ENCODE measurements at places on chromosomes 13 and 19.

GRCh38 chr19:41541990-41542584 is 33.9 kb upstream of the CEACAM21 start:
- no peak for DNase-seq

DNA sequence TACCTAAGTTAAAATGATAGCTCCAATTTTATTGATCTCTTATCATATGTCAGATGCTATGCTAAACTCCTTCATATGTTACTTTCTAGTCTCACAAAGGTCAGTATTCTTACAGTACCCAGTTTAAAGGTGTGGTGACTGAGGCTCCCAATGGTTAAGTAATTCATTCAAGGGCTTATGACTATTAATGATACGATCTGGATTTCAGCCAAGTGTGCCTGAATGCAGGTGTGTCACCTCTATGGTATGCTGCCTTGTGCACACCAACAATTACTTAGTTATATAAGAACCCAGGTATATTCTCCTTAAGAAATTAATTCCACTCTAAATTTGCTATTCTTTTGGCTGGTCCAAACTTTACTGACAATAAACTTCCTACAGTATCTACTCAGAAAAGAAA is 84.6 kb upstream of the TRPC4 start:
- DNase-seq: no peak

DNA sequence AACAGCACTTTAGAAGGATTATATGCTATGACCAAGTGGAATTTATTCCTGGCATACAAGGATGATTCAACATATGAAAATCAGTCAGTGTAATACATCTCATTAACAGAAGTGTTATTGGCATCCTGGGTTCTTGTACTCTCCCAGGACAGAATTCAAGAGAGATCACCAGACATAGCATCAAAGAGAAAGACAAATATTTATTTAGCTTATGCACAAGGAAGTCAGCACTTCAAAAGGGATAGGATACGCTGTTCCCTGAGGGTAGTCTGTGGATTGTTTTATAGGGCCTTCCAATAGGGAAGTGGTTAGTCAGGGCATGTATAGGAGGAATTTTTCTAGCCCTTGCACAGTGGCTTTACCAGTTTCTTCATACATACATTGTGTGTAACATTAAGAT is 1238.0 kb downstream of the PCDH17 start:
- no peak for DNase-seq

- DNase-seq: no peak
Measured at GRCh38 chr19:2112516-2113320, 16.0 kb downstream of the IZUMO4 start.

DNA sequence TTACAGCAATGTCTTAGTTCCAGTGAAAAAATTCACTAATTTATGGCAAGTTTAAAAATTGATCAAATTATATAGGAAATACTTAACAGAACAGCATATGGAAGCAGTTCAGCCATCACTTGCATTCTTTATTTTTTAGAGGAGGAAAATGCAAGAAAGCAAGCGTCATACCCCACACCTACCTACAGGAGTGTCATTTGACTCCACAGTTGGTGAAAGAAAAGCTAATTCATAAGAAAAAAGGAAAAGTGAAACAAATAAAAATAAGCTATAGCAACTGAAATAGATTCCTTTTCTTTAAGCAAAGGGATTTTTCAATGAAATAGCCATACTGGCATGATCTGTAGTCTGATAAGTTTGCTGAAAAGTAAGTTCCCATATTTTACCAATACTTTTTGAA is 111.0 kb downstream of the DOCK9 start:
- no peak for DNase-seq

- DNase-seq: no peak
Measured at GRCh38 chr13:105678072-105678471, 857.4 kb downstream of the EFNB2 start.

GRCh38 chr19:49808711-49809159 is 4.4 kb downstream of the FUZ start:
- no peak for DNase-seq

DNA sequence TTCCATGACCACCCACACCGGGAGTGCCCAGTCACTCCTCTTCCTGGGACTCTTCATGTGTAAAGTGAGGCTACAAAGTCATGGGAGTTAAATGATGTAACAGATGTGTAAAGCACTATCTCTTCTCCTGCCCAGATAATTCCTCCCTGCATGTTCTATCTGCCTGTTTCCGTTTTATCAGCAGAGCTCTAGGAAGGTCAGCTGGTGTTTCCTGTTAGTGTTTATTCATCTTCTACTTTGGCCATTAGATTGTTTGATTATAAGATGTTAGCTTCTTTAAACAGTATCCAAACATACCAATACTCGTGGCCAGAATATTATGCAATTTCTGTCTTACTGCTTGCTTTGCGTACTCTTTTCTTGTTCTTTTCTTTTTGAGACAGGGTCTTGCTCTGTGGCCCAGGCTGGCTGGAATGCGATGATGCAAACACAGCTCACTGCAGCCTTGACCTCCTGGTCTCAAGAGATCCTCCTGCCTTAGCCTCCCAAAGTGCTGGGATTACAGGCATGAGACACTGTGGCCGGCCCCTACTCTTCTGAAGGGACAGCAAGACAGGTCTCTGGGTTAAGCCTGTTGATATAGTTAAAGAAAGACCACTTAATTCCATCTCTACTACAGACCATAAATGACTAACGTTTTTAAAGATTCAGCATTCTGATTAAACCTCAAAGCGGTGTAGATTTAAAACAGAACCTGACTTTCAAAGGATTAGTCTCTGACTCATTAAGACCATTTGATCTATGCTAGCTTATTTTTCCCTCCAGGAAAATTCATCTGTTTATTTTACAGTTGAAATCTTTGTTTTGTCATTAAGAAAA is 97.4 kb upstream of the AKAP11 start:
- DNase-seq: no peak

- no peak for DNase-seq
Measured at GRCh38 chr19:11813703-11814028, 407 bp upstream of the ZNF440 start.

DNA sequence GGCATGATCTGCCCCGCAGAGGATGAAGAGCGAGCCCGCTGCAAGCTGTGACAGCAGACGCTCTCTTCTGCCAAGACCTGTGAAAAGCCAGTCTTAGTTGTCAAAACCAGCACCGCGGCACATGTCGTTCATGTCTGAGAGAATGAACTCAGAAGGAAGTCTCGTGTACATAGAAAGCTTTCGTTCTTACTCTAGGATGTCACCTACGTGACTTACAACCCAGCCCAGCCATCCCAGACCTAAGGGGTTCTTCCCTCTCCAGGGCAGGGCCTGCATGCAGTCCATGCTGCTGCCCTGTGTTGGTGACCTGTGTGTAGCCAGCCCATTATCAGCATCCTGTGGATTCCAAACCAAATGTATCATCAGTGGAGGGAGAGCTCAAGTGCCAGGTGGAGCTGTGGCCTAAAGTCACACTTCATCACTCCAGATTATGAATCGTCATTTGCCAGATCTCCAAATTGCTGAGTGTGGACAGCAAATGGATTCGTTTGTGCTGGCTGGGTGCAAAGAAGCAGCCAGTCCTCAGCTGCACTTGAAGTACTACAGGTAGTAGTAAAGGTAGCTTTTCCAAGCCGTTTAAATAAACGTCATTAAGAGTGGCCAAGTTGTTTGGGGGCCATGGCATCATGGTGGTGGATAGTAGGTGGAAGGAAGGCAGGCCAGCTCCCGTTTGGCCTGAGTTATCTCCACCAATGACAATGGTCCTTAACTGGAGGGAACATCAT is 73.9 kb upstream of the GPR183 start:
- DNase-seq: no peak

GRCh38 chr19:49434907-49435583 is 6.3 kb downstream of the SLC17A7 start:
- DNase-seq: no peak

DNA sequence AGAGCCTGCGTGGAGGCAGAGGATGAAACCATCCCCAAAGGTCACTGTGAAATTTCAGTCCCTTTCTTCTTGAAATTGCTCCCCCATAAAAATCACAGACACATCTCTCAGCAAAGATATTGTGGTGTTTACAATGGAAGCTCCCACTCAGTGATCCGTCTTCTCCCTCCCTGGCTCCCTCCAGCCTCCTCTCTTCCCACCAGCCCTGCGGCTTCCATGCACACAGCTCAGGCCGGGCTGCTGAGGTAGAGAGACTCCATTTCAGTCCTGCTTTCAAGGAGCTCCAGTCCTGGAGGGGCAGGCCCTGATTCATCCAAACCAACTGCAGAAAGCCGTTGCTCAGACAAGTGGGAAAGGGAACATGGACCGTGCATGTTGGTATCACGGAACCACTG is 24.0 kb upstream of the MIER2 start:
- no peak for DNase-seq

- DNase-seq: no peak
Measured at GRCh38 chr13:22278336-22278929, 607.6 kb downstream of the FGF9 start.

DNA sequence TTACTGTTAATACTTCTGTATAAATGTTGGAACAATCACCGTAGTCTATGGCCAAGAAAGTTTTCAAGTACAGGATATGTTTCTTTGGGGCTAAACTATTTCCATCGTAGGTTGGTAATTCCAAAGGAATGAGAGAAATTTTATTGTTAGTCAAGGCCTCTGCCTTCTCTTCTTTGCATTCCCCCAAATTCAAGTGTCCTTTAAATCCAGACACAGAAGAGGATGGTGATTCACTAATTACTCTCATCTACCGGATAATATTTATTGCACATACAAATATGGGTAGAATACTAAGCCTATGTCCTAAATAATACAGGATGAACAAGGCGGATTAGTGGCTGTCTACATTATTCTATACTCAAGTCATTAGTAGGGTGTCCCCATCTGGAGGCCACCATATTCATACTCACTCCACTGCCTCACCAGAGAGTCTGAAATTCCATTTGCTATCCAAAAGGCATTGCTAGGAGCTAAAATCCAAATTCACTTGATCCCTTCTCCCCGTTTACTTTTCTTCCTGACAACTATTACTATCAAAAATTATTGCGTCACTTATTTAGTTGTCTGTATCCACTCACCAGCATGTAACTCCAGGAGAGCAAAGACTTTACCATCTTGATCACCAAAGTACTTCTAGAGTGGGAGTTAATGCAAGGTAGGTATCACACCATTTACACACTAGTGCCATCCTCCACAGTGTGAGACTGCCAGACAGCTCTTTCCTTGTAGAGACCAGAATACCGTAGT is 82.4 kb upstream of the SGCG start:
- DNase-seq: no peak

DNA sequence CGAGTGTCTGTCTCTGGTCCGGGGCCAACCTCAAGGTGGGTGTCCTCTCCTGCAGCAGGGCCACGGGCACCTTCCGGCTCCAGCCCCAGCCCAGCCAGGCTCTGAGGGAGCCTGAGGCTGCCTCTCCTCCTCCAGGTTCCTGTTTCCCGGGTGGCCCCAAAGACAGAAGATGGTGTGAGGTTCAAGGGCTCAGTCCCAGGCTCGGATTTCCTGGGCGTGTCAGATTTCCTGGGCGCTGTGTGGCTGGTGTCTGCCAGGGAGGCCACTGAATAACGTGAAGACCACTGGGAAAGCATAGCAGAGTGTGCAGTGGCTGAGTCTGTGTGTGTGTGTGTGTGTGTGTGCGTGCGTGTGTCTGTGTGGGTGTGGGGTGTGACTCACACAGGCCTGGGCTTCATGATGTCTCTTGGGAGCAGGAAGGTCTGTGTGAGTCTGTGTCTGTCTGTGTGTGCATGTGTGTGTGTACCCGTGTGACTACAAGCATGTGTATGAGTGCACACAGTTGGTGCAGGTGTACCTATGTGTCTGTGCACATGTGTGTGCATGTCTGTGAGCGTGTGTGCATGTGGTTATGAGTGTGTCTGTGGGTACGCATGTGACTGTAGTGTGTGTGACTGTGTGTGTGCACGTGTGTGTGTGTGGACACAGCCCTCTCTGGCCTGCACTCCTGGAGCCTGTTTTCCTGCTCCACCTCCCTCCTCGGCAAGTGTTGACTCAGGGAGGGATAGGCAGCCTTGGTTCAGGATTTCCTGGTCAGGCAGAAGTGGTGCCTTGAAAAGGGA is 28.3 kb downstream of the CEBPA start:
- DNase-seq: no peak

- DNase-seq: no peak
Measured at GRCh38 chr13:53200498-53201453, 172.2 kb downstream of the OLFM4 start.

GRCh38 chr13:94329754-94330551 is 149.5 kb downstream of the DCT start:
- no peak for DNase-seq

DNA sequence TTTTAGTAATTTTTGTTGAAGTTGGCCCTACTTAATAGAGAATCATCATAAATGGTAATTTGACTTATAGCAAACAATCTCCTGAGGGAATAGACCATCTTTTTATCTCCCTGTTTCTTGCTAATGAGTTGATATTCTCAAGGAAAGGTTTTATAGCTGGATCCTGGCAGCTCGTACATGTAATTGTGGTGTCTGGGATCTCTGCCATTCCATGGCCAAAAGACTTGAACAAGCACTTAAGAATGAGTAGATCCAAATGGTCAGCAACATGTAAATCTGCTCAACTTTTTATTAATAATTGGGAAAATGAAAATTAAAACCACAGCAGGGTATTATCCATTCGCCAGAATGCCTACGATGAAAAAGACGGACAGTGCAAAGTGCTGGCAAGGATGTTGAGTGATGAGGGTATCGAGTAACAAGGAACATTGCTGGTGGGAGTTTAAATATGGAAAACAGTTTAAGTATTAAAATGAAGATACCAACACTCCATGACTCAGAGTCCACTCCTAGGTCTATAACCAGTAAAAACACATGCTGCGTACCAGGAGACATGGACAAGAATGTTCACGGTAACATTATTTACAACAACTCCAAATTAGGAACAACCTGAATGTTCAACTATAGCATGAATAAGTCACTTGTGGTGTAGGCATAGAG is 5.1 kb upstream of the GPR18 start:
- no peak for DNase-seq

DNA sequence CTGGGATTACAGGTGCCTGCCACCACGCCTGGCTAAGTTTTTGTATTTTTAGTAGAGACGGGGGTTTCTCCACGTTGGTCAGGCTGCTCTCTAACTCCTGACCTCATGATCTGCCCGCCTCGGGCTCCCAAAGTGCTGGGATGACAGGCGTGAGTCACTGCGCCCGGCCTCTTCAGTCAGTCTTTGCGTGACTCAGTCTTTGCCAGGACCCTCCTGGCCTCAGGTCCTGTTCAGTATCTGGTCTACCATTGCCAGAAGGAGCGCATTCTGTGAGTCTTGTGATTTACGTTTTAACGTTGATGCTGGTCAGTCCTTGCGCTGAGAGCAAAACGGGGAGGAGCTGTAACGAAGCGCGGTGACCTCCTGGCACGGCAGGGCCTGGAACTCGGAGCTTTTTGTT is 7.6 kb upstream of the HMG20B start:
- DNase-seq: no peak

- no peak for DNase-seq
Measured at GRCh38 chr19:1837222-1837565, 11.1 kb downstream of the REXO1 start.

- no peak for DNase-seq
Measured at GRCh38 chr19:32201211-32201610, 144.2 kb upstream of the ZNF507 start.

GRCh38 chr19:19704836-19705235 is 28.1 kb downstream of the ZNF14 start:
- DNase-seq: no peak
